ENCODE measurements at places on chromosomes 4 and X. TPM values are rescaled to one million over a fixed set of nuclear protein-coding genes. Genes with fewer than 3 reads are reported as not detected.

The UGT2A1 gene
- total RNA-seq, result not detected

The F8A3 gene
- total RNA-seq, result 0.66 TPM

The NPY1R gene
- 11.8 TPM for total RNA-seq

The OTC gene
- not detected for total RNA-seq

The ABCG2 gene
- total RNA-seq, result 0.31 TPM

The MEPE gene
- 0.82 TPM for total RNA-seq

The SATL1 gene
- 0.38 TPM for total RNA-seq

The ZXDB gene
- 7.7 TPM for total RNA-seq

The NAA11 gene
- not detected for total RNA-seq

The EPHA5 gene
- total RNA-seq, result 0.09 TPM

The SRPX gene
- 2.8 TPM for total RNA-seq

The TENM3 gene
- 52.8 TPM for total RNA-seq

The POLR2B gene
- 102 TPM for total RNA-seq

The NAT8L gene
- total RNA-seq, result 6.4 TPM

The DCHS2 gene
- total RNA-seq, result 0.13 TPM

The SLC25A6 gene
- 423 TPM for total RNA-seq

The TCP11X2 gene
- total RNA-seq, result 3.8 TPM

The POU3F4 gene
- not detected for total RNA-seq

The BMP3 gene
- total RNA-seq, result 0.11 TPM

The ARHGAP36 gene
- total RNA-seq, result not detected

The RXFP1 gene
- not detected for total RNA-seq

The CSAG3 gene
- 0.35 TPM for total RNA-seq

The APBB2 gene
- total RNA-seq, result 49.7 TPM

The CLRN2 gene
- total RNA-seq, result not detected

The DNAAF6 gene
- not detected for total RNA-seq

The PABPC5 gene
- total RNA-seq, result 2.5 TPM

The LNX1 gene
- total RNA-seq, result 5.7 TPM

The AKAP4 gene
- total RNA-seq, result not detected

The PCDH10 gene
- 387 TPM for total RNA-seq

The RNF212 gene
- 5.6 TPM for total RNA-seq

The SMIM10 gene
- 2.0 TPM for total RNA-seq

The WDR17 gene
- 9.2 TPM for total RNA-seq

The YIPF7 gene
- not detected for total RNA-seq

The SLC39A8 gene
- 68.7 TPM for total RNA-seq

The FGA gene
- 3.2 TPM for total RNA-seq

The MAGEA9B gene
- not detected for total RNA-seq

The SSX2B gene
- total RNA-seq, result not detected

The HTRA3 gene
- 6.9 TPM for total RNA-seq

The SLITRK2 gene
- 30.5 TPM for total RNA-seq

The RAI2 gene
- 4.8 TPM for total RNA-seq

The HAUS3 gene
- total RNA-seq, result 17.0 TPM

The PHEX gene
- total RNA-seq, result 0.24 TPM

The PPP1R3F gene
- 9.7 TPM for total RNA-seq

The CLDN22 gene
- total RNA-seq, result 0.15 TPM
